GM19239 (cell line): ENCODE measurements at places on chromosomes 16 and 17.

GRCh38 chr17:59366773-59367656 lies 35.6 kb downstream of the YPEL2 start:
- DNase-seq = no peak

DNA sequence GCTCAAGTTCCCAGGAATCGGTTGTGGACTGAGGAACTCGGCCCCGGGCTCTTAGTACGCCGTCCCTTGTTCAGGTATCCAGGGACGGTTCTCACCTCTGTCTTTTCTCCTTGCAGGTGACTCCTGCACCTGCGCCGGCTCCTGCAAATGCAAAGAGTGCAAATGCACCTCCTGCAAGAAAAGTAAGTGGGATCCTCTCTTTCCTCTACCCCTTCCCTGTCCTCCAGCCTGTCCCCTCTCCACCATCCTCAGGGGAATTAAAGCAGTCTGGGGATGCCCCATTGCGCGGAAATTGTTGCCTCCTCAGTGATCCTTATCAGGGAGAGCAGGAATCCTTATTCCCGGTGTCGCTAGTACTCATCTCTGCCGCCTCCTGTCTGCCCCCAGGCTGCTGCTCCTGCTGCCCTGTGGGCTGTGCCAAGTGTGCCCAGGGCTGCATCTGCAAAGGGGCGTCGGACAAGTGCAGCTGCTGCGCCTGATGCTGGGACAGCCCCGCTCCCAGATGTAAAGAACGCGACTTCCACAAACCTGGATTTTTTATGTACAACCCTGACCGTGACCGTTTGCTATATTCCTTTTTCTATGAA lies 585 bp downstream of the MT2A start:
- no peak for DNase-seq

- no peak for DNase-seq
Observed at GRCh38 chr17:33978889-33979288, 276.2 kb upstream of the CCL2 start.

DNA sequence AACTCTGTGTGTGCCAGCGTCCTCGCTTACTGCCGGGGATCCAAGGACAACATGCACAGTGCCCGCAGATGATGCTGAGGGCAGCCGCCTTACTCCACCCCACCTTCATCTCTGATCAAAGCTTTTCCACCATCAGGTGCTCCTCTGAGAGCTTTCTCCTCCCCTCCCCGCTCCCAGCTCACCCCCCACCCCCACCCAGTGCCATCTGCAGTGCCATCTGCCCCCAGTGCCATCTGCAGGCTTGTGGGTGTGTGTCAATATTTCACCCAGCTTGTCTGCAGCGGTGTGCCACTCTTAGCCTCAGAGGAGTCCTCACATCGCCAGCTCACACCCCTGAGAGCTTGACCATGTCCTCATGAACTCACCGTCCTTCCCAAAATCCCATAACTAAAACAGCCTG lies 98.2 kb upstream of the NOL11 start:
- no peak for DNase-seq
